ENCODE measurements at places on chromosomes 16 and 17.

DNA sequence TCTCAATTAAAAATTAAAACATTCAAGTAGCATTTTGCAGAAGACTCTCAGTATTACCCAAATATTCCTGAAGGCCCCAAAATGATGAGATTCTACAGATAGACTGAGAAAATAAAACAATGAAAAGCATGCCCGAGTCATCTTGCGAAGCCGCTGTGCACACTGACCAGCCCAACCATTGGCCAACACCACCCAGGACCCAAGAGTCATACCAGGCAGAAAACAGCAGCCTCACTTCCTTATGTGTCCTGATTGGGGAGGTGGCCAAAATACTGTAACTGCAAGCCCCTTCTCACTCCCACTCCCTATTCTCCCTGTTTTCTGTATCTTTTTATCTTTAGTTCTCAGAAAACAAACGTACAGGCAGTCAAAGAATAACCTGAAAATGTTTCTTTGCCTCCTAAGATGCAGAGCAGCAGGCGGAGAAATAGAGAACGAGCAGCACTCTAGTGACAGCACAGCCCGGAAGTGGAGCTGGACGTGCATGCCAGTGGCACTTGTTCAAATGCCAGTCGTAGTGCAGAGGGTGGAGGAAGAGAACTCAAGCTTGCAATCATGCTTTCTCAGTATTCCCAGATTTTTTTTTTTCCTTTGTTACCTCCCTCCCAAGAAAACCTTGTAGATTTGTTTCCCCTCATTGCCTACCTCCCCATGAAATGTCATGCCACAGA is 182.3 kb upstream of the SOX9 start:
- no peak for DNase-seq

DNA sequence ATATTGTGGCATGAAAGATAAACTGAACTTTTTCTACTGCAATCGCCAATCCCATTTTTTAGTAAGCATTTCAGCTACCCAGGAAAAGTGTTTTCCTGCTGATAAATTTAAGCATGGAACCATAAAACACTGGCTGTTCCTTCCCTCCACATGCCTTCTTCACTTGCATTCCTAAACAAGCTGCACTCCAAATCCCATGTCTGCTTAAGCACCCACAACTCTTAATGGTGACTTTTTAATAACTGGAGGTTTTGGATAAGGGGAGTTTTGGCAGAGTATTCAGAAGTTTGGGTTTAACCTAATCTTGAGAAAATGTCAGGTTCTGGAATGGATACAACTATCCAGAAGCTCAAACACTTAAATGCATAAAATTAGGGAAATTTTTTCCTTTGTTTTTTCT is 345.6 kb upstream of the CA10 start:
- DNase-seq, result no peak

- no peak for DNase-seq
Observed at GRCh38 chr16:86752582-86753175, 174.3 kb downstream of the FOXL1 start.

DNA sequence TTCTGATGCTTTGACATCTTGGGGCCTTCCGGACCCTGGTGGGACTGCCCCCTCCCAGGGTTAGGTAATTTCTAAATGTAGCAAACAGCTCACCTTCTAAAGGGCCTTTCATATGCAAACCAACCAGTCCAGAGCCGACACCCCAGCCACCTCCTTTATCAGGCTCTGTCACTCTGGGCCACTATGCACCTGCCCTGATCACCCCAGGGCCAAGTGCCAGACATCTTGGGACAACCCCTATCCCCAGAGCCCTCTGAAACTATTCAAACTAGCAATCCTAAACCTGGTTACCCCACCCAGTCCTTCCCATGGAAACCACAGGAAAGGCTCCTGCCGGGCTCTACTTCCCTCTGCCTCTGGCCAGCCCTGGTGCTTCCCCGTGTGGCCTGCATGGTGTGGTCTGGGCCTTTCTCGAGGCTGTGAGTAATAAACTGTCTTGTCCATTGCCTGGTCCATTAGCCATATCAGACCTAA is 91.2 kb upstream of the TNRC6C start:
- DNase-seq, result no peak

GRCh38 chr17:36761203-36761950 is 160.0 kb downstream of the MRM1 start:
- DNase-seq, result no peak

GRCh38 chr17:66414561-66415175 is 112.3 kb downstream of the PRKCA start:
- DNase-seq, result no peak

- no peak for DNase-seq
Observed at GRCh38 chr16:15754821-15755534, 101.8 kb downstream of the MYH11 start.

DNA sequence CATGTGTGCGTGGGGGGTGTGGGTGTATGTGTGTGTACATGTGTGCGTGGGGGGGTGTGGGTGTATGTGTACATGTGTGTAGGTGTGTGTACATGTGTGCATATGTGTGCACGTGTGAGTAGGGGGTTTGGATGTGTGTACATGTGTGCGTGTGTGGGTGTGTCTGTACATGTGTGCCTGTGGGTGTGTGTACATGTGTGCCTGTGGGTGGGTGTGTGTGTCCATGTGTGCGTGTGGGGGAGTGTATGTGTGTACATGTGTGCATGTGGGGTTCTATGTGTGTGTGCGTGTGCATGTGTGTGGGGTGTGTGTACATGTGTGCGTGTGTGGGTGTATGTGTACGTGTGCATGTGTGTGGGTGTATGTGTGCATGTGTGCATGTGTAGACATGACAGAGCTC is 129.1 kb downstream of the C16orf95 start:
- DNase-seq, result no peak
